ENCODE measurements at places on chromosomes 3 and 15. TPM values are rescaled to one million over a fixed set of nuclear protein-coding genes. Genes with fewer than 3 reads are reported as not detected.

The LRRC57 gene
- 25.9 TPM for total RNA-seq

The PPM1L gene
- 13.5 TPM for total RNA-seq

The HRG gene
- not detected for total RNA-seq

The BCHE gene
- 6.8 TPM for total RNA-seq

Data from upper lobe of right lung (tissue), 1 donor.